ENCODE measurements at places on chromosomes 11 and 22. TPM values are rescaled to one million over a fixed set of nuclear protein-coding genes. Genes with fewer than 3 reads are reported as not detected.
A peak's percentile ranks its signal among the peaks of the same experiment; 100 is the strongest.

The OR5AR1 gene
- not detected for total RNA-seq

The CATSPER1 gene
- total RNA-seq: not detected

The PIK3IP1 gene
- 191 TPM for total RNA-seq

The WT1 gene
- 46.6 TPM for total RNA-seq

DNA sequence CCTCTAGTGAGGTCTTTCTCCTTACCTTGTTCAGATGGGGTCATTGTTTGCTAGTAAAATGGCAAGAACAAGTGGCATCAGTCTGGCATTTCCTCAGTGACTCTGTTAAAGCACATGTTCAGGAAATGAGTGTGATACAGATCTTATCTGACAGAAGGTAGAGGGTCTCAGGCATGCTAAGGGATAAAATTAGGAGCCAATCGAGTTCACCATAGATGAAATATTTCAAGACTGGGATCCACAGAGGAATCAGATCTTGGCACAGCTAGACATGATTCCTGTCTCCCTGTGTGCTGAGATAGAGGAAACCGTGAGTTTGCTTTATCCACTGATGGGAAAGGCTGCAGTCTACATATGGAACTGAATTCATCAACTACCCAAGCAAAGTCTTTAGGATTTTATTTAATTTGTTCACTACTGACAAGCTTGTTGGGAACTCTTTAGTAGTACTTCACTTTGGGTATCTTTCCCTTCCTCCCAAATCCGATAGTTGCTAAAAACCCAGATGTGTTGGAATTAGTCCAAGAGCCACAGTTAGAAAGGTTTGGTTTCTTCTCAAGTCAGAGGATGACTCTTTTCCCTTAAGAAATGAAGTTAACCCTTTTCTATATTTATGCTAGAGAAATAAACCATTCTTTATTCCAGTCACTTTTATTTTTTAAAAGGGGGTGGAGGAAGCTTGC is 18.4 kb downstream of the FAM118B start:
- DNase-seq: peak; percentile 64

DNA sequence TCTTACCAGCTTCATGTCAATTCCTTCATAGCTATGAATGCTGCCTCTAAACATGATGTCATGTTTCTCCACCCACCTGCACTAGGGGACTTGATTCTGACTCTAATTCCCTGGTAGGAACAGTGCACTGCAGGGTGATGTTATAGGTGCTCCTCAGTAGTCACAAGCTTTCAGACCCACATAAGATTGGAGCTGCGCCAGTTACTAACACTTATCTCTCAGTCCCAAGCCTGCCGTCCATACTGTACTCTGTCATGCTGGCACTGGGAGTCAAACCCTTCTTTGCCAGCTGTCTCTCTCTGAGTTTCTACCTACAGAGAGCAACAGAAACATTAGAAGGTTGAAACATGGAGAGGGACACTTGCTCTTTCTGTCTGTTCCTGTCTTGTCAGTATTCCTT is 5.5 kb downstream of the OR56A1 start:
- DNase-seq: no peak

Measured in fibroblast of the aortic adventitia (primary cell).